ENCODE measurements at places on chromosomes 4 and X.

- DNase-seq = peak; percentile 35
These were observed 155.8 kb upstream of the IGFBP7 start for GRCh38 chr4:57265831-57266582.

- no peak for DNase-seq
These were observed 67.7 kb downstream of the THOC2 start for GRCh38 chrX:123665197-123665596.

DNA sequence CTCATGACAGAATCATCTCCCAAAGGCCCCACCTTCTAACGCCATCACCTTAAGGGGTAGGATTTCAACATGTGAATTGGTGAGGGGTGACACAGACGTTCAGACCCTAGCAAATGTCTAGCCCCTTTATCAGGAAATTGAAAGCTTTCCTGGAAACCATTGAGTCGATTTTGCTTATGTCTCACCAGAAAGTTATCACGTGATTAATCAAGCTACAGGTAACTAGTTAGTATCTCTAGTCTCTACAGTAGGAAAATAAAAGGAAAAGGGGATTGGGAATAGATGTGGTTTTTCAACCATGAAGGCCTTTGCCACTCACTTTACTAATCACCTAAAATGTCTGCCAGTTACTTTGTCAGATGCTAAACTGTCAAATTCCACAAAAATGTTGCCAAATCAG lies 1133.0 kb downstream of the PDHA2 start:
- no peak for DNase-seq

DNA sequence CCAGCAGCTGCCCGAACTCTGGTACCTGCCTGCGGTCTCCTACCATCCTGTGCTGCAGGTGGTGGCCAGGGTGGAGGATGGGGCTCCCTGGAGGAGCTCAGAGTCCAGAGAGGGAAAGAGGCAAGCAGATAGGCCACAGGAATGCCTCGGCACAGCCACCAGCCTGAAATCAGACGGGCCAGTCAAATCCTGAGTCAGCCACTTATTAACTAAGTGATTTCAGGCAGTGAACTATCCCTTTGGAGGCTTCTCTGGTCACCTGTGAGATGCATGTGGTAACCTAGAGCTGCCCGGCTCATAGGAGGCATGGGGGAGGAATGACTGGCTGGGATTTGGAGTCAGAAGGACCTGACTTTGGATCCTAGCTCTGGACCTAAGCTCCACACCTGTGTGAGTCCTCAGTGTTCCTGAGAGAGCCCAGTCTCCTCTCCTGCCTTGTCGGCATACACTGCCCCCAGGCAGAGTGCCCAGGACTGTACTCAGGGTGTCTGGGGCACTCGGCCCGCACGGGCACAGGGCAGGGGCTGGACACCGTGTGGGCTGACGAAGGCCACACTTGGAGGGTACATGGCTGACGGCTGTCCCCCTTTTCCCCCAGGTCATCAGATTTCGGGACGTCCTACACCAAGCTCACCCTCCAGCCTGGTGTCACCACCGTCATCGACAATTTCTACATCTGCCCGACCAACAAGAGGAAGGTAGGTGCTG lies 96.4 kb upstream of the PSAPL1 start:
- no peak for DNase-seq

- DNase-seq = no peak
These were observed 164.3 kb downstream of the AFAP1 start for GRCh38 chr4:7775396-7775795.

GRCh38 chr4:183872531-183872930 lies 32.6 kb upstream of the STOX2 start:
- peak; percentile 47 for DNase-seq

- DNase-seq = no peak
These were observed 6.4 kb downstream of the SYP start for GRCh38 chrX:49193542-49193964.

GRCh38 chr4:88822034-88822789 lies 124.6 kb upstream of the NAP1L5 start:
- no peak for DNase-seq

DNA sequence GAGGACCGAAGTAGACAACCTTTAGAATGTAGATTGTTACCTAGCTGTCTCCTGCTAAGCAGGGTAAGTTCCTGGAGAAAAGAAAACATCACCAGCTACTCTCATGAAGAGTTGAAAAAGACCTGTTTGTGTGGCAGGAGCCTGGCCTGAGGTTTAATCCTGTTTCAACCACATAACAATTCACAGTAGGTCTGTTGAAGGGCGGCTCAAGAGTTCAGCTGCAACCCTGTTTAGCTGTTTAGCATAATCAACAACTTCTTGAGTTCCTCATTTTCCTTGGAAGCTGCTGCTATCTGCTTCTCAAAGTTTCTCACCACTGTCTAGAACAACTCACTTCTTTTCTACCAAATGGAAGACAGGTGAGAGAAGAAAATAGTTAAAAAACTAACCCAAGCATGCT lies 170.4 kb upstream of the TET2 start:
- no peak for DNase-seq

- DNase-seq = no peak
These were observed 24.5 kb downstream of the DHX15 start for GRCh38 chr4:24559889-24560288.

- no peak for DNase-seq
These were observed 94.1 kb downstream of the ADRA2C start for GRCh38 chr4:3860061-3860912.
